HFFc6 (cell line): ENCODE measurements at places on chromosomes 6 and 20. TPM values are rescaled to one million over a fixed set of nuclear protein-coding genes. Genes with fewer than 3 reads are reported as not detected.

GRCh38 chr6:80165819-80166218 lies 59.3 kb downstream of the BCKDHB start:
- no peak for DNase-seq

GRCh38 chr6:114339706-114340105 lies 3.1 kb downstream of the HS3ST5 start:
- no peak for DNase-seq

DNA sequence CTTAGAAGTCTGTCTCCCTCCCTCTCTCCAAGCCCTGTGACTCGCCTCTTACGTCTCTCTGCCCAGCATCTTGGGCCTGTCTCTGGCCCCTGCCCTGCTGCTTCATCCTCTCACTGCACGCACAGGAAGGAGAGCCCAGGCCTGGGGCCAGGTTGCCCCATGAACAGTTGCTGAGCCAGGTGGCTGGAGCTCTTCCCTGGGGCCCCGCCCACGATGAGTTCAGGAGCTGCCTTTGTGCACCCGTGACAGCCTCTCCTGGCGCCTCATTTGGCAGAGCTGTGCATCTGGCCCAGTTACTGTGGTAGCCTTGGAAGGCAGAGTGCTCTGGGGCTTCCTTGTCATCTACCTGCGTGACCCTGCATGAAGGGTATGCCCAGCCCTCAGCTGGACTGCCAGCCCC lies 44.5 kb downstream of the SLC52A3 start:
- DNase-seq = no peak

DNA sequence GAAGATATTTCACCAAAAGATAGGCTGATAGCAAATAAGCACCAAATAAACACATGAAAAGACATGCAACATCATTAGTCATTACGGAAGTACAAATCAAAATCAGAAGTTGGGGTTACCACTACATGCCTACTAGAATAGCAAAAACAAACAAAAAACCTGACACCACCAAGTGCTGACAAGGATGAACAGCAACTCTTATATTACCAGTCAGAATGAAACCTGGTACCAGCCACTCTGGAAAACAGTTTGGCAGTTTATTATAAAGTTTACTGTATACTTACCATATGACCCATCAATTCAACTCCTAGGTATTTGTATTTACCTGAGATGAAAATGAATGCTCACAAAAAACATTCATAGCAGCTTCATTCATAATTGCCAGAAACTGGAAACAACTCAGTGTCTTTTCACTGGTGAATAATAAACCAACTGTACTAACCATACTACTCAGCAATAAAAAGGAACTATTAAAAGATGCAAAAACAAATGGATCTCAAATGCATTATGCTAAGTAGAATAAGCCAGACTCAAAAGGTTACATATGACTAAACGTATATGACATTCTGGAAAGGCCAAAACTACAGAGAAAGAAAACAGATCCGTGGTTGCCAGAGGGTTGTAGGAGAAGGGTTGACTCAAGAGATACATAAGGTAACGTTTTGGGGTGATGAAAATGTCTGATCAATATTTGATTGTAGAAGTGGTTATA lies 33.0 kb downstream of the NUP153 start:
- no peak for DNase-seq

- no peak for DNase-seq
These were observed 295 bp upstream of the TBC1D22B start for GRCh38 chr6:37257320-37257633.

DNA sequence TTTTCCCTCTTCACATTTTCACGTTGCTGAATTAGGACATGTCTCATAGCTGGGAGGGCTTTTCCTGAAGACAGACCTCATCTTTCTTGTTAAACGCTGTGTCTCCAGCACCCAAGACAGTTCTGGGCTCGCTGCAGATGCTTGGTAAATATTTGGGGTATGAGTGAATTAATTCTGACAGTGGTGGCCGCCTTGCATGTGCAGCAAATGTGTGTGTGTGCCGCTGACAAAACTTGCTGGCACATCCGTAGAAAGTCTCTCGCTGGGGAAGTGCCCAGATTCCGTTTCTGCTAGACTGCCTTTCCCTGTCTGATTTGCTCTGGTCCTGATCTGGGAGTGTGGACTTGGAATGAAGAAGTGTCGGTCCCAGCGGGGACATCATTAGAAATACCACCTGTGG lies 48.2 kb upstream of the ZNFX1 start:
- DNase-seq = peak; percentile 53

- peak; percentile 97 for DNase-seq
These were observed 125.1 kb downstream of the SNX5 start for GRCh38 chr20:17843246-17844132.

- peak; percentile 54 for DNase-seq
These were observed 261.0 kb upstream of the RIN2 start for GRCh38 chr20:19497064-19497463.

GRCh38 chr6:10369896-10370295 lies 45.0 kb downstream of the TFAP2A start:
- DNase-seq = peak; percentile 89

DNA sequence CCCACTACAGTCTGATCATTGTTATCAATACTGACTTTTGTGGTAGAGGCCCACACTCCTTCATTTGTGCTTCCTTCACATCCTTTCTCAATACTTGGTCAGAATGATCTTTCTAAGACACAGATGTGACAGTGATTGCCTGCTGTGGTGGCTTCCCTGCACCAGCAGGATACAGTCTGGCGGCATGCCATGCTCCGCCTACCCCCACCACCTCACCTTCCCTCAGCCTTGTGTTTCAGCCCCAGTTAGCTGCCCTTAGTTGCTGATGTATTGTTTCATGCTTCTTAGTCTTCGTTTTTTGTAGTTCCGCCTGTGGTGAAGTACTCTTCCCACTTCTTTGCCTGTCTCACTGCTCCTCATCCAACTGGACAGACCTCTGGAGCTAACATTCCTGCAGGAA lies 10.9 kb downstream of the LRRC1 start:
- DNase-seq = no peak

DNA sequence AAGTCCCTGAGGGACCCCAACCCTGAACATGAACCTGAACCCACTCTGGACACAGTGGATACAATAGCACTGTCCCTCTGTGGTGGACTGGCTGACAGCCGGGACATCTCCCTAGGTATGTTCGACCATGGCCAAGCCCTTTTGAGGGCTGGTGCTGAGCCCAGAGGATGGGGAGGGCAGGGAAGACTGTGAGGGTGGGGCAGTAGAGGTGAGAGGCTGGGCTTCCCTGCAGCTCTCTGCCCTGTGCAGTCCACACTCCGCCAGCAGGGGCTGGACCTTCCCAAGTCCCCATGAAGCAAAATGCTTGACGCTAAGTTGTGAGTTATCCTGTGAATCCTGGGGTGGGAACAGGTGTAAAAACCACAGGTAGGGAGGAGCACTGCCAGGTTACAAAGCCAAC lies 11.5 kb downstream of the LPIN3 start:
- DNase-seq = no peak

DNA sequence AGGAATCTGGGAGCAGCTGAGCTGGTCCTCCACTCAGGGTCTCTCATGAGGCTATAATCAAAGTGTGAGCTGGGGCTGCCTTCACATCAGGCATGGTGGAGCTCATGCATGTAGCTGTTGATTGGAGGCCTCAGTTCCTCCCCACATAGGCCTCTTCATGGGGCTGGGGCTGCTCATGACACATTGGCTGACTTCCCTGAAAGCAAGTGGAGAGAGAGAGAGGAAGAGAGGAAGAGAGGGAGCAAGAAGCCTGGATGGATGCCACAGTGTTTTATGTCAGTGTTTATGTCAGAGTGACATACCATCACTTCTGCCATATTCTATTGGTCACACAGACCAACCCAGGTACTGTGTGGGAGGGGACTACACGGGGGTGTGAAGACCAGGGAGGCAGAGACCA lies 43.8 kb downstream of the EYA2 start:
- DNase-seq = no peak

GRCh38 chr20:12593342-12593873 lies 415.4 kb upstream of the SPTLC3 start:
- DNase-seq = no peak

DNA sequence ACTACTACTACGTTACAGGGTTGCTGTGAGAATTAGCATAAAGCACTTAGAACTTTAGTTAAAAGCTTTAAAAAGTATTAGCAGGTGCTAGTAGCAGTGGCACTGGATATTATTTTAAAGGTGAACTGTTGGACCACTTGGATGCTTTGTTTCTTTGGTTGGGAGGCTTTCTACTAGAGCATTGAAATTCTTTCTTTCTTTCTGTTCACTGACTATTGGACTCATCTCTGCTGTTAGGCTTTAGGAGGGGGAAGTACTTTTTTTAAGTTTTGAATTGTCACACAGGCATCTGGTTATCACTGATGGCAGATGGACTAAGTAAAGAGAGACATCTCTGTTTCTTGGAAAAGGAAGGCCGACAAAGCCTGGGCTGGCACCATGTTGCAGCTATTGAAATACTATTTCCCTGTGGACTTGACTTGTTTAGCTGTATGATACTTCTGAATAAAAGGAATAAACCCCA lies 4.8 kb downstream of the TBPL1 start:
- no peak for DNase-seq

- DNase-seq = no peak
These were observed 2.0 kb downstream of the ZNF318 start for GRCh38 chr6:43367245-43367984.

GRCh38 chr6:125144822-125145221 lies 8.8 kb upstream of the TPD52L1 start:
- DNase-seq = no peak

- DNase-seq = peak; percentile 84
These were observed 21.2 kb upstream of the NFATC2 start for GRCh38 chr20:51563486-51564332.

DNA sequence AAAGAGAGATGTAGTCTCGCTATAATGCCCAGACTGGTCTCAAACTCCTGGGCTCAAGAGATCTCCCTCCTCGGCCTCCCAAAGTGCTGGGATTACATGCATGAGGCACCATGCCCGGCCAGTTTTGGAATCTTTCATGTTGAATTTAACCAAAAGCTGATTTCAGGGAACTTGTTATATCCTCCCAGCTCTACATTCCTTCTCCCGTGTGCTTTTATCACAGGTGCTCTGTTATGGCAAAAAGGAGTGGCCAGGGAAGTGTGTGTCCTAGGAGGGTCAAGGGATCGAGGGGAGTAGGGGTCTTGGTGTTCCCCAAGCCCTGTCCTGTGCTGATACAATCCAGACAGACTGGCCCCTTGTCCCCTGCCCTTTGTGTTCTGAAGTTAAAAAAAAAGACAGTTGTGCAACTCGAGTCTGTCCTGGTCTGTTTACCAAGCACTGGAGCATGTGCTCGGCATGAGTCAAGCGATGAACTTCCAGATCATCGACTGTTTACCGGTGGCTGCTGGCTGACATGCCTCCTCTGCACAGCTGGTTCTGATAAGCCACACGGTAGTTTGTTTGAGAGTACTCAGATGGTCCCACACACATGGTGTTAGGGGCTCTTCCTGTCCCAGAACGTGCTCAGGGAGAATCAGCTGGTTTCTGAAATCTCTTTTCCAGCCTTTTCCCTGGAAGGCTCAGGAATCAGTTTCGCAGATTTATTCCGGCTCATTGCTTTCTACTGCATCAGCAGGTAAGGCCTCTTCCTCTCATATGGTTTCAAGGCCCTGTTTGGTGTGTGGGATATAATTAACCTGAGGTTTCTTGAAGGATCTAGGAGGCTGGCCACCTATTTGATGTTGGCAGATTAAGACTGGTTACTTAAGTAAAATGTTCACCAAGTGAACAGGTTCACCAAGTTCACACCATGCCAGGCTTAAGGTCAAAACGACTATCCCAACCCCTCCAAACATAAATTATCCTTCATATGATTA lies 52.6 kb upstream of the NAA20 start:
- DNase-seq = peak; percentile 74

GRCh38 chr6:155213611-155214372 lies 50.0 kb upstream of the CLDN20 start:
- DNase-seq = no peak

- no peak for DNase-seq
These were observed 10.8 kb downstream of the DLK2 start for GRCh38 chr6:43444582-43444981.

DNA sequence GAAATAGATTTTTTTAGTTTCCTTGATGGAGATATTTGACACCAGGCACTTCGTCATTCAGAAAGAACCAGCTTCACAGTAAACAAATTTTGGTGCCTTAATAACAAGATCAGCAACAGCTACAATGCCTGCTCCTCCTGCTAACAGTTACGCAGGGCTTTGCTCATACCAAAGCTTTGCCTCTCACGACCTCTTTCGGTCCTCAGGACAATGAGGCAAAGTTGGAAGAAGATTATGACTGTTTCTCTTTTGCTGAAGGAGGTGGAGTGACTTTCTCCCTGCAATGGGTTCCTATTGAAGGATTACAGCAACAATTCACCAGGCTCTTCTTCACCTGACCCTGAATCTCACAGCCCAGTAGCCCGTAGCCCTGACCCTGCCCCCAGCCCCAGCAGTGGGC lies 440.1 kb downstream of the PREX1 start:
- DNase-seq = no peak

GRCh38 chr6:13066050-13066449 lies 262.3 kb downstream of the TBC1D7 start:
- no peak for DNase-seq

DNA sequence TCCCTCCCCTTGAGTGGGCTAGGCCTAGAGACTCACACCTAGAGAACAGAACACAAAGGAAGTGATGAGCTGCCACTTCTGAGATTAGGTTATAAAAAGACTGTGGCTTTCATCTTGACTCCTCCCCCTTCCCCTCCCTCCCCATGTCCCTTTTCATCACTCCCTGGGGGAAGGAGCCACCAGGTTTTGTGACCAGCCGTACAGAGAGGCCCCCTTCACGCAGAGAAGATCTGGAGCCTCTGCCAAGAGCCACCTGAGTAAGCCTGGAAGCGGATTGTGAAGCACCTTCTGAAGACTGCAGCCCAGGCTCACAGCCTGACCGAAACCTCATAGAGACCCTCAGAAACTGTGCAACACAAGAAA lies 118.4 kb upstream of the NXT1 start:
- no peak for DNase-seq

The CTAGE9 gene
- not detected in 3 replicates for total RNA-seq

The TRAPPC3L gene
- 0.15 to 0.32 TPM (median 0.29 TPM) in 3 replicates for total RNA-seq

The SNX5 gene
- 61.0 to 82.7 TPM (median 72.1 TPM) in 3 replicates for total RNA-seq

The RFX6 gene
- not detected in 3 replicates for total RNA-seq

The VSX1 gene
- total RNA-seq = not detected in 3 replicates

The MRAP2 gene
- total RNA-seq = not detected in 3 replicates

The REM1 gene
- total RNA-seq = not detected in 3 replicates

The C4A gene
- 1.8 to 4.7 TPM (median 2.0 TPM) in 3 replicates for total RNA-seq

The GINS1 gene
- total RNA-seq = 5.3 to 12.7 TPM (median 11.8 TPM) in 3 replicates

The PNPLA1 gene
- not detected in 3 replicates for total RNA-seq

The SPTLC3 gene
- total RNA-seq = not detected in 3 replicates

The PROKR2 gene
- total RNA-seq = not detected in 3 replicates

The SLC35D3 gene
- not detected in 3 replicates for total RNA-seq
